Vagina (tissue), 2 donors: ENCODE measurements at places on chromosomes 11 and 22.
A peak's percentile ranks its signal among the peaks of the same experiment; 100 is the strongest.

DNA sequence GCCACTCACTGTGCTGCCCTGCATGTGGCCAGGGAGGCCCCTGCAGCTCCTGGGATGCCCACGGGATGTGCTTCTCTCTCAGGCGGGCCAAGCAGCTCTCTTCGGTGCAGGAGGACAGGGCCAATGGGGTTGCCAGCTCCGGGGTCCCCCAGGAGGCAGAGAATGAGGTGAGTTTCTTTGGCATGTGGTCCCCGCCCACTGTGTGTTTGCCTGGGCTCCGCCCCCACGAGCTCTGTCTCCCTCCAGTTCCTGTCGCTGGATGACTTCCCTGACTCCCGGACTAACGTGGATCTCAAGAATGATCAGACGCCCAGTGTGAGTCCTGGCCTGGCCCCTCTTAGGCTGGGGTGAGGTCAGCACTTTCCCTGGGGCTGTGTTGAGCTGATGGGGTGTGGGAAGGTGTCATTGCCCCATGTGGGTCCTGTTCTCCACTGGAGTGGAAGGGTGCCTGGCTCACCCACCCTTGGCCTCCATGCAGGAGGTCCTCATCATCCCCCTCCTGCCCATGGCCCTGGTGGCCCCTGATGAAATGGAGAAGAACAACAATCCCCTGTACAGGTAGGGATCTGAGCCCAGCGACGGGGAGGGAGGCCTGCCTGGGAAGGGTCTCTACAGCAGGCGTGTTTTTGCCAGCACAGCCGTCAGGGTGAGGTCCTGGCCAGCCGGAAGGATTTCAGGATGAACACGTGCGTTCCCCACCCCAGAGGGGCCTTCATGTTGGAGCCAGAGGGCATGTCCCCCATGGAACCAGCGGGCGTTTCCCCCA, 7.7 kb downstream of the SCO2 start:
- no peaks in the 10 kb centered on the region for H3K36me3 ChIP-seq
- H3K4me3 ChIP-seq, result no peak overlapping the region
- H3K27ac ChIP-seq, result no peak overlapping the region
- no peaks in the 10 kb centered on the region for H3K27me3 ChIP-seq
- no peaks in the 10 kb centered on the region for H3K4me1 ChIP-seq
- DNase-seq, result no peak

DNA sequence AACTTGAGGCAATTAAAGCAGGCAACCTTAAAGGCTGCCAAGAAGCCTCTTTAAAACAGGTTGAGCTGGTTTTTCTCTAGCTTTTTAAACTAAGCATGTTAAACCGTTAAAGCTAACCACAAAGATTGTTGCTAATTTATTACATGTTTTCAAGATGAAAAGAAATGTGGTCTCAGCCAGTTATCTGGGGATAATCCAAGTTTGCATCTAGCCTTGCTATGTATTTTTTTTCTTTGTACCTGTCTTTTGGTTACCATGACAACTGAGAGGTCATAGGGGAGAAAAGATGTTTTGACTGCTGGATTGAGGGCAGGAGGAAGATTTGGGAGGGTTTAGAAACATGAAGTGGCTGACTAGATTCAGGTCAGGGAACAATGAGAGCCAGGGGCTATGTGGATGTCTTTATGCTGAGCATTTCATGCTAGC, 19.2 kb upstream of the PGM2L1 start:
- H3K4me3 ChIP-seq, result no peak overlapping the region
- H3K4me1 ChIP-seq, result peaks cover 39% of the 10 kb centered on the region
- no peaks in the 10 kb centered on the region for H3K27me3 ChIP-seq
- DNase-seq, result no peak
- H3K27ac ChIP-seq, result peak overlapping the region; percentile 79

DNA sequence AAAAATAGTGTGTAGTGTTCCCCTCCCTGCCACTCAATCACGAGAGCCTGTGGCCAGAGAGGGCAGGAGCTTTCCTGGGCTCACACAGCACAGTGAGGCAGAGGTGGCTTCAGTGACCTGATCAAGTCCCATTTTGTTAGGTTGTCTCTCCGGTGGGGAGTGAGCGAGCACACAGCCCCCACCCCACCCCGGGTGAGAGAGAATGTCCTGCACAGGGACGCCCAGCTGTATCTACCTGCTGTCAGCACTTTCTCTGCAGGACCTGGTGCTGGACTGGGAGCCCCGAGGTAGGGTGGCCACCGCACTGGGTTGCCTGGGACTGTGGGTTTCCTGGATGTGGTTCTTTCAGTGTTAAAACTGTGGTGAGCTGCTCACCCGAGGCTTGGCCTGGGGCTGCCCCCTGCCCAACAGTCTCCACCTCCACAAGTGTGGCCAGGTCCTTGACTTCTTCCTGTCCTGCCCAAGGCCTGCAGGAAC, 6.1 kb downstream of the CAPN5 start:
- no peak overlapping the region for H3K4me3 ChIP-seq
- no peaks in the 10 kb centered on the region for H3K36me3 ChIP-seq
- DNase-seq, result no peak

DNA sequence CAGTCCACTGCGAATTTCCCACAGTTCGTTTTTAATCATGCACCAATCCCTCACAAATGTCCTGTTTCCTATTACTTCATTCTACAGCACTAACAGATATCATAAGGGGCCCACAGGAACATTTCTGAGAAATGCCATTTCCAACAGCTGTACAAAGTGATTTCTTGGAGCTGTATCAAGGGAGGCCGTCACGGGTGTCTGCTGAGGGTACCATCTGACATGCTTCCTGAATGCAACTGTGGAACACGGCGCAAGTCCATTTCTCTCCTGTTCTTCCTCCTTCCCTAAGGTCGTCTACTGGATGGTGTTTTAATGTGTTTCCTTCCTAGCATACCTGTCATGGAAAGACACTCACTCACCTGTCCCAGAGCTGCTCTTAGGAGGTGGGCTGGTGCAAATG, 320.7 kb downstream of the LARGE1 start:
- H3K4me3 ChIP-seq, result no peak overlapping the region
- H3K36me3 ChIP-seq, result no peaks in the 10 kb centered on the region
- no peak for DNase-seq

DNA sequence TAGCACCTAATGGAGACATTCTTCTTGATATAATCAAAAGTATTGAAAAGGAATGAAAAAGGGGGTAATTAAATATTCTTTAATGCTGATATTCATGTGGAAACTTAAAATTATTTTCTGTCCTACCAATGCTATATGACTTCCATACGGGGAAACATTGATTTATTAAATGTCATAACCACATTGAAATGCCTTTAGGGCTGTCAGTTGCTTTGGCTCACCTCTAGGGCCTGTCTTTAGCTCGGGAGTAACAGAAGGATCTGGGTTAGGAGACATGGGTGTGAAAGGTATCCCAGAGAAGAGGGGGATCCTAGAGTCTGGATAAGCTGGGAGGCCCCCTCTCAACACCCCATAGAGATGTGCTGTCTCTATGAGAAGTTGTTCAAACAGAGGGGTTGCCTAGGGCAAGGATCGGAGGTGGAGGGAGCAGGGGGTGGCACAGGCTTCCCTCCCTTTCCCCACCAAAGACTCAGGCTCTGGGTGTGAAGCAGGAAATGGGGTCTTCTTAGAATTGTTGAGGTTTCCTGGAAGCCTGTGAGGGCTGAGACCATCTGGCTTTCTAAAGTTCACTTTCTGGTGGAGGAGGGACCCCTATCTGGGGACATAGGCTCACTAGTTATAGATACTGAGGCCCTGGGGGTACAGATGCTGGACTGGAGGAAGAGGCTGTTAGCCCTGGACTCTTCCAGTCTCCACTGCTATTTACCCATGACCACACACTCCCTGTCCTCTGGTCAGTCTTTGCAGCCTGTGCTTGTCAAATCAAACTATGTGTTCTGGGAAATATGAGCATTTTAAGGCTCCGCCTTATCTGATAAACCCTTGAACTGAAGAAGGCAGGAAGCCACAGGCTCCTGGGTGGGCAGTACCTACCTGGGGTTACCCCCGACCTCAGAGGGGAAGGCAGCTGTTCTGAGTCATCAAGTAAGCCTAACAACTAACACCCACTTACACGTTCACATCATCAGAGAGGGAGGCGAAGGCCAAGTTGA, 55.8 kb upstream of the RRAS2 start:
- no peaks in the 10 kb centered on the region for H3K36me3 ChIP-seq
- no peaks in the 10 kb centered on the region for H3K27me3 ChIP-seq
- H3K27ac ChIP-seq, result no peak overlapping the region
- H3K4me3 ChIP-seq, result no peak overlapping the region

GRCh38 chr11:17774232-17775034, 39.9 kb downstream of the KCNC1 start:
- DNase-seq, result no peak
- H3K27ac ChIP-seq, result no peak overlapping the region
- no peaks in the 10 kb centered on the region for H3K36me3 ChIP-seq
- peaks cover 5% of the 10 kb centered on the region for H3K4me1 ChIP-seq
